Right renal pelvis (tissue), 4 donors: ENCODE measurements at places on chromosomes 7 and 10.

GRCh38 chr7:80699045-80699638, 60.7 kb downstream of the CD36 start:
- DNase-seq: no peak

DNA sequence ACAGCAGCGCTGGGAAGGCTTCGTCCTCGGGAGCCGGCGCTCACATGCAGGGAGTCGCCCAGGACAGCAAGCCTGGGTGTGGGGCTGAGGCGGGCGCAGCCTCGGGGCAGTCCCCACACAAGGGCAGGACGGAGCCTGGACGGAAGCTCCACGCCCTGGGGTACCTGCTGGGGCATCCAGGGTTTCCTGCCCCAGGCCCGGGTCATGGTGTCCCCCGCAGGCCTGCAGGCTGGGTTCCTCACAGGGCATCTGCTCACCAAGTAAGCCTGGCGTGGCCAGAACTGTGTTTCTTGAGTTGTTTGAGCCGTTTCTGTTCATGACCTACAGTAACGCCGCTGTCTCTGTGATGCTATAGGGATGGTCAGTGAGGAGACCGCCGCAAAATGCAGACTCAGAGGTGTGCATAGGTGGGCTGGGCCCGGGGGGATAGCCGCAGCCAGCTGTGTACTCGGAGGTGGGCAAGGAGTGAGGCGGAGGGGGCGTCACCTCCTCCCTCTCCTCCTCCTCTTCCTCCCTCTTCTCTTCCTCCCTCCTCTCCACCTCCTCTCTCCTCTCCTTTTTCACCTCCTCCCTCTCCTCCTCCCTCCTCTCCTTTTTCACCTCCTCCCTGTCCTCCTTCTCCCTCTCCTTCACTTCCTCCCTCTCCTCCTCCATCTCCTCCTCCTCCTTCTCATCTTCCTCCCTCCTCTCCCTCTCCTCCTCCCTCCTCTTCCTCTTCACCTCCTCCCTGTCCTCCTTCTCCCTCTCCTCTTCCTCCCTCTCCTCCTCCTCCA, 438.9 kb downstream of the DNAJB6 start:
- no peak for DNase-seq

- DNase-seq: no peak
Measured at GRCh38 chr10:97543025-97543546, 29.5 kb upstream of the ANKRD2 start.

GRCh38 chr10:31803606-31804351, 124.9 kb downstream of the ARHGAP12 start:
- no peak for DNase-seq

DNA sequence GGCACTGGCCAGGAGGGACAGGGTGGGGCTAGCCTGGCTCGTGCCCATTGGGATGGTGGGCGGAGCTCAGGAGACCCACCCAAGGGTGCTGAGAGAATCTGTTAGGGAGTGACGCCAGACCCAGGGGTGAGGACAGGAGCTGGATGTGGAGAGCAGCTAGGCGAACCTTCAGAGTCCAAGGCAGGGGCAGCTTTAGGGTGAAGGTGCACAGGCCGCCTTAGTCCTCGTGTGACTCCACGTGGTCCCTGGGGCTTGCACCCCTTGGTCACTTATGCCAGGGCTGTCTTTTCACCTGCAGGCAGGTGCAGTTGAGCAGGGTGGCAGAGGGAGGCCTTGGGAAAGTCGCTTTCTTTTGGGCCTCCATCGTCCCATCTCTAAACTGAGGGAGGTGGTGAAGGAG, 4.3 kb downstream of the RAMP3 start:
- DNase-seq: no peak
